ENCODE measurements at places on chromosomes 4 and X. TPM values are rescaled to one million over a fixed set of nuclear protein-coding genes. Genes with fewer than 3 reads are reported as not detected.

DNA sequence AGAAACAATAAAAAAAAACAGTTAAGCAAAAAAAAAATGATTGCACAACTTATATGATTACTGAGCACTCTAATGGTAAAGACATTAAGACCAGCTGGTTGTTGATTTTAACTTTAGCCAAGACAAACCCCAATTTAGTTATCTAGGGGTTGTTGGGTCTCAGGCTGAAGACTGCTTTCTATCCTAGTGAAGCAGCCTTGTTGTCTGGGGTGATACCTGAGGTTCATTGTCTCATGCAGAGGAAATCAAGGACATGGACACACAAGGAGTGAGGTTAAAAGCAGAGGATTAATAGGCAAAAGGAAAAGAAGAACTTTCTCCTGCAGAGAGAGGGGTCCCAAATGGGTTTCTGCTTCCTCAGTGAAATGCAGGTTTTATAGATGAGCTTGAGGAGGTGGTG lies 40.0 kb upstream of the CYP2U1 start:
- DNase-seq: no peak

- DNase-seq: no peak
Measured at GRCh38 chr4:172986114-172986513, 182.5 kb upstream of the GALNT7 start.

GRCh38 chrX:4656419-4656818 lies 943.0 kb upstream of the PRKX start:
- no peak for DNase-seq

Gene ATOH1
- not detected for total RNA-seq

- DNase-seq: peak; percentile 74
Measured at GRCh38 chr4:680928-681645, 6.7 kb downstream of the MYL5 start.

DNA sequence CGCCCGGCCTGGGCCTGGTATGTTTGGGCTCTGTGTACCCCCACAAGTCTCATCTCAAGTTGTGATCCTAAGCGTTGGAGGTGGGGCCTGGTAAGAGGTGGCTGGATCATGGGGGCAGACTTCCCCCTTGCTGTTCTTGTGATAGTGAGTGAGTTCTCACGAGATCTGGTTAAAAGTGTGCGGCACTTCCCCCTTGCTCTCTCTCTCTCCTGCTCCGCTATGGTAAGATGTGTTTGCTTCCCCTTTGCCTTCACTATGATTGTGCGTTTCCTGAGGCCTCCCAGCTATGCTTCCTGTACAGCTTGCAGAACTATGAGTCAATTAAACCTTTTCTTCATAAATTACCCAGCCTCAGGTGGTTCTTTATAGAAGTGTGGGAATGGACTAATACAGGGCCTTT lies 53.0 kb downstream of the CHST7 start:
- DNase-seq: no peak

Gene CDS1
- 1.6 TPM for total RNA-seq

DNA sequence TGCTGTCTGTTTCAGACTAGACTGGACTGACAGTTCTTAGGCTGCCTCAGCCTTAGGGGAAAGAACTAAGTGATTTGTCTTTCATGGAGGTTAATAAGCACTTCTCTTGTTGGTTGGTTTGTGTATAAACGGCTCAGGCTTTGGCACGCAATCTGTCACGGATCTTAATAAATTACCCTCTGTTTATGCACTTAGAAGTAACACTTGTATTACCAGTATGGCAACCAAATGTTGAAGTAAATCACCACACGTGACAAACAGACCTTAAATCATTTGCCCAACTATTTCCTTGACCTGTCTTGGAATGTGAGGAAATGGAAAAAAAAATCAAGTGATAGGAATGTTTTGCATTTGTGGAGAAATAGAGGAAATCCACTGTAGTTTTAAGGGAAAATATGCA lies 69.9 kb downstream of the TEX13A start:
- DNase-seq: no peak

DNA sequence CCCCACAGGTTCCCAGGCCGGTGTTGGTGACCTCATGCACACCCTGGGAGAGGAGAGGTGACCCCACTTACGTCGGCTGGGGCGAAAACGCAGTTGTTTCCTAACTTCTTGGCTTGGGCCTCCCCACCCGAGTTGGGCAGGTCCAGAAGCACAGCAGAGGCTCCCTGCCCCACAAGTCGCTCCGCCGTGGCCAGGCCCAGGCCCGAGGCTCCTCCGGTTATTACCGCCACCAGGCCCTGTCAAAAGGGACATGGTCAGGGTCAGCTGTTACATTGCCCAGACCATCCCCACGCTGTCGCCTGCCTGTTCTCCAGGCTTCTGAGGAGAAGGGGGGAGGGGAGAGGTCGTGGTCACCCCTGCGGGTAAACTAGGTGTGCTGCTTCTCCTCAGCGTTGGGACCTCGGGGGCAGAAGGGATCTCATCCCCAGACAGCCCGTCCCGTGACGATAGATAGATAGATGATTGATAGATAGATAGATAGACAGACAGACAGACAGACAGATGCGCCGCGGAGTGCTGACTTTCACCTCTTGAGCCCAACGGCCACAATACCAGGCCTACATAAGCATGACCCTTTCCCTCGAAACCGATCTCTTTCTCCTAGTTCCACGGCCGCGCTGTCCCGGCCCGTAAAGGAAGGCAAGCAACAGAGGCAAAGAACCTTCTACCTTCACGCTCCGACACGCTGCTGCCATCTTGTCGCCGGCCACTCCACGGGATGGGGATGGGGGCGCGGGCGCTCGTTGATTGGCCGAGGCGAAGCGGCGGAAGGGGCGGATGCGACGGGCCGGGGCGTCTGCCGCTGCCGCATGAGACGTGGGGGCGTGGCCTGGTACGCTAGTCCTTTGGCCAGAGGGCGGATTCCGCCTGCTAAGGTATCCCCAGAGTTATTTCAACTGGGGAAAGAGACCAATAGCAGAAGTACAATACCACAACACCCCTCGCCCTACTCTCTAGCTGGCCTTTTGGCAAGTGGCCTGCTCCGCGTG lies at the start of gene HSD17B10:
Gene HSD17B10, minus strand, starts transcription at position 720 of the 989 bp plus-strand sequence. Its CDS starts 25 bp downstream, at position 695.
- peak; percentile 91 for DNase-seq

Gene ALAS2
- not detected for total RNA-seq

DNA sequence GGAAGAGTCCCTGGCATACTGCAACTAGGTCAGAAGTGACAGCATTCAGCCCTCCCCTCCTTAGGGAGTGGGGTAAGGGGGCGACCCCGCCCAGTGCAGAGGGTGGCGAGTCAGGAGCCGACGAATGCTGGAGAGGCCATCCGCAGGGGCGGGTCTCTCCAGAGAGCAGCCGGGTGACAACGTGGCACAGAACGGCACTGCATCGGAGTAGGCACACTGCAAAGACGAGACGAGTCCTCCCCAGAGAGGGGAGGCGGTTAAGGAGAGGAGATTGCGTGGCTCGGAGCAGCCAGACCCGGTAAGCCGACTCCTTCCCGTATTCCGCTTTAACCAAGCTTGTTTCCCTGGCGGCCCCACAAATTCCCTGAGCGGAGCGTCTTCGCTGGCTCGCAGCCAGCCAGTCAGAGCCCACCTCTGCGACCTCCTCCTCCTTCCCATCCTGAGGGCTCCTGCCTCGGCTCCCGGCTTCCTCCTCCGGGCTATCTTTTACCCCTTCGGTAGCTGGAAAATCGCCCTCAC lies 54.9 kb downstream of the LINC00632 start:
- DNase-seq: peak; percentile 24

Gene TRIML2
- 0.23 TPM for total RNA-seq

DNA sequence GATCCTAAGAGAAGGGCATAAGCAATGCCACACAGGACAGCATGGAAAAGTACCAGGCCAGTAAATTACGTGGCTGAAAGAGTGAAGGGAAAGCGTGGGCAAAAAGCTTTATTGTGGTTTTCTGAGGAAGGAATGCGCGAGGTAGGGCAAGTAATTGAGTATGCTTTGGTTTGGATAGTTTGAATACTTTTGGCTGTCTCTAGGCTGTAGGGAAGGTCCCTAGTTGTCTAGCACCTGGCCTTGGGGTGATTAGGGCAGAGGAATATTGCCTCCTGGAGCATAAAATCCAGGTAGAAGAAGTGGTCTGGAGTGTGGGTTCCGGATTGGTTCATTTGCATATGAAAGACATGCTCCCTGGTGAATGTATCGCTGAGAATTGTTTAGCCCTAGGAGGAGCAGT lies 46.4 kb upstream of the NALF2 start:
- DNase-seq: no peak

GRCh38 chr4:135508006-135508714 lies 1306.6 kb upstream of the PABPC4L start:
- DNase-seq: peak; percentile 61

DNA sequence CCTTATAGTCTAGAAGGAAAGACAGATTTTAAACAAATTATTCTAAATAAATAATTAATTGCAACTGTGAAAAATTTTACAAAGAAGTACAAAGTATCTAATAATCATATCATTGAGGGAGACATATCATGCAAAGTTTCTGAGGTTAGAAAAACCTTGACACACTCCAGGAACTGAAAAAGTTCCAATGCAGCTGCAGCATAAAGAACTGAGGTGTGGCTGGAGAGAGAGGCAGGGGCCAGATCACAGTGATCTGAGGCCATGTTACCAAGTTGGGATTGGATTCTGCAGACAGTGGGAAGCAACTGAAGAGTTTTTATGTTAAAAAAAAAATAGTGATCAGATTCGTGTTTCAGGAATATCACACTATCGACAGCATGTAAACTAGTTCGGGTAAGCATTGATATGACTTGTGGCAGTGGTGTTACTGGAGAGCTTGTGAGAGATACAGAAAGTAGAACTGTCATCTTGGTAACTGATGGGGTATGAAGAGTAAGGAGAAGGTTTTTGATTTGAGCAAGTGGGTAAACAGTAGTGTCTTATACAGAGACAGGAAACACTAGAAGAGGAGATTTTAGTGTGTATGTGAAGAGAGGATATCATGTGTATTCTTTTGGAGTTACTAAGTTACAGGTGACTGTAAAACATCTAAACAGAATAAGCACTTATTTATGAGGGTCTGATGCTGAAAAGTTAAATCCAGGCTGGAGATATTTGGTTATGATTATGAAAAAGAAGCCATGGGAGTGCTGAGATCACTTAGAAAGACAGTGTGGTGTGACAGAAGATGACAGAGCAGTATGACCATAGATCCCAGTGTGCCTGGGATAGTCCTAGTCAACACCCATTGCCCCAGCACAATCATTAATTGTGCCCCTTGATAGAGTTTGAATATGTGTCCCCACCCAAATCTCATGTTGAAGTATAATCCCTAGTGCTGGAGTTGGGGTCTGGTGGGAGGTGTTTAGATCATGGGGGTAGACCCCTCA lies 15.6 kb upstream of the SPRY1 start:
- DNase-seq: no peak

DNA sequence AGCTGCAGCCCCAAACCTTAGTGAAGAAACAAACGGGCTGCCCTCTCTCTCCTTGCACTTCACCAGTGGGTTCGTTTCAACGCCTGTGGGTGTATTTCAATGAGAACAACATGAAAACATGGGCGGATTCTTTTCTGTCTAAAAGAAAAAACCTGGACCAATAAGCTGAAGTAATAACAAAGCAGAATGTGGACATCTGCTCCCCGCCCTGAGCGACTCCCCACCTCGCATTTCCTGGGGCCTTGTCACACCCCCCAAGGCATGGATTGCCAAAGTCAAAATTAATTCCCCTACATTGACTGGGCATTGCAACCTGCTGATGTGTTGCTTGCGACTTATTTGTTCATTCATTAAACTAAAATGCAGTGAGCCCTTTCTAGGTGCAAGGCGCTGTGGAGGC lies 142.9 kb downstream of the BCOR start:
- DNase-seq: no peak

DNA sequence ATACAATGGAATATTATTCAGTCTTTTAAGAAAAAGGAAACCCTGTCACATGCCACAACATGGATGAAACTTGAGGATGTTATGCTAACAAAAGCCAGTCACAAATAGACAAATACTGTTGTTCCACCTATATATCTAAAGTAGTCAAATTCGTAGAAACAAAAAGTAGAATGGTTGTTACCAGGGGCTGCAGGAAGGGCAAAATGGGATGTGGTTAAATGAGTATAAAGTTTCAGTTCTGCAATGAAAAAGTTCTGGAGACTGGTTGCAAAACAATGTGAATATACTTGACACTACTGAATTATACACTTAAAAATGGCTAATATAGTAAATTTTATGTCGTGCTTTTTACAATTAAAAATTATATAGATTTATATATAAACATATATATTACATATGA lies 12.2 kb downstream of the SPOCK3 start:
- DNase-seq: no peak

GRCh38 chrX:95884186-95884585 lies 800.5 kb upstream of the DIAPH2 start:
- no peak for DNase-seq

Gene CLCN4
- total RNA-seq: 4.2 TPM

Gene RAB39B
- 0.48 TPM for total RNA-seq

DNA sequence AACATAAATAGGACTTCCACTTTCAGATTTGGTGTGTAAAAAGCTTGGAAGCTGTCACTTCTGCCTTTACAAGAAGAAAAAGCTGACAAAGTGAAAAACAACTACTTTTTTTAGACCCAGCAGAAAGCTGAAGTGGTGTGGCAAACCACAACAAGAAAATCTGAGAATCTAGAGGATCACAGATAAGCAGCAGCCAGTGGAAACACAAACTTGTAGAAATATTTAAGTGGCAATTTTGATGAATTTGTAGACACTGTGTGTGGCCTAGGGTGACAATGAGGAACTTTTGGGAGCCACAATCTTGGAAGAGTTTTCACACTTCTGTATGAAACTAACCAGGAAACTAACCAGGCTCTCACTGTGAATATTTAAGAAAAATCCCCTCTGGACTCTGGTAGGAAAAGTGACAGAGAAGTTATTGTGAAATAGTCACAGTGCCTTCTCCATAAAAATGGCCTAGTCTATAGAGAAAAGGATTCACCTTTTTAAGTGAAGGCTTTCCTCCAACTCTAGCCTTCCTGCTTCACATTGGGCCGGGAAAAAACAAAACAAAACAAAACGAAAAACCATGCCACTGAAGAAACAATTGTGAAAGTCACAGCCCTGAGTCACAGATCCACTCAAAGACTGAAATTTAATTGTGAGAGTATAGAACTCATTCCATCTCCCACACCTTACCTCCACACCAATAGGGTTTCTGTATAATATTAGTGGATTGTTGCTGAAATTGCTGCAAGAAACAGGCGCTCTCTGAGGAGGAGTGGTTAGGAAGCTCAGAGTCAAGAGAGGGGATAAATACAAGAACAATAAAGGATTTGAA lies 26.7 kb upstream of the GUCY1A1 start:
- DNase-seq: no peak

DNA sequence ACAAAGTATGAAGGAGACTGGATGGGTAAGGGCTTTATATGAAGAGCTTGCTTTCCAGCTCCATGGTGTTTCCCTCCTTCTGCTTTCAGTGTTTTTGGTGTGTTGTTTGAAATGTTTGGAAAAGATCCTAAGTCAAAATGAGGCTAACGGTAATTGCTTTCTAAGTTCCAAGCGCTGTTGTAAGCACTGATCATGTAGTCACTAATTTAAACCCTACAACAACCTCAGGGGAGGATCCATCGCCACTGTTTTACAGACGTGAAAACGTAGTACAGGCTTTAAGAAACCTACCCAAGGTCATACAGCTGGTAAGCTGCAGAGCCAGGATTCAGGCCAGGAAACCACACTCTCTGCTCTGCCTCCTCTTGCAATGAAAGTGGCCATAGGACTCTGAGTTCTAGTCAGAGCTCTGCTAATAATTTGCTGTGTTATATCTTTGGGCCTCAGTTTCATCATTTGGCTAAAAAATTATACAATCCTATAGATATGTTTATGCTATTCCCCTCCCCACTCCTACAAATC lies 102.9 kb upstream of the PGRMC2 start:
- DNase-seq: no peak

GRCh38 chr4:16827045-16827444 lies 71.4 kb downstream of the LDB2 start:
- no peak for DNase-seq

GRCh38 chr4:6453688-6453990 lies 18.8 kb downstream of the PPP2R2C start:
- no peak for DNase-seq

- DNase-seq: peak; percentile 1
Measured at GRCh38 chr4:68342134-68342533, 7.8 kb downstream of the YTHDC1 start.

Measured in Daoy (cell line).